ENCODE measurements at places on chromosomes 11 and 22.

GRCh38 chr11:17230867-17231851 is 23.4 kb upstream of the PIK3C2A start:
- no peak for DNase-seq

GRCh38 chr22:42273855-42274451 is 3.5 kb upstream of the TCF20 start:
- DNase-seq: no peak

DNA sequence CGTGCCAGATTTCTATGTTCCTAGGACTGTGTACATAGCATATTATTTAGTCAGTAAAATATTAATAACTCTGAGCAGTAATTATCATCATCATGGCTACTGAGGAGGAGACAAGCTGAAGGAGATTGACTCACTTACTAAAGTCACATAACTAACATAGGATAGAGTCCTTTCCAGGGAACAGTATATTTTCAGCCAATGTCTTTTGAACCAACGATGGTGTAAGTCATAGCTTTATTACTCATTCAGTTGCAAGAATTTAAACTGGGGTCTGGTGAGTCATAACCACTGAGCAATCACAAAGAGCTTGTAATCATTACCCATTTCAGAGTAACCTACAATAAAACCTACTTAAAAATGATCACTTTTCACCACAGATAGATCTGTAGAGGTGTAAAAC is 1564.8 kb upstream of the TENM4 start:
- DNase-seq: no peak

DNA sequence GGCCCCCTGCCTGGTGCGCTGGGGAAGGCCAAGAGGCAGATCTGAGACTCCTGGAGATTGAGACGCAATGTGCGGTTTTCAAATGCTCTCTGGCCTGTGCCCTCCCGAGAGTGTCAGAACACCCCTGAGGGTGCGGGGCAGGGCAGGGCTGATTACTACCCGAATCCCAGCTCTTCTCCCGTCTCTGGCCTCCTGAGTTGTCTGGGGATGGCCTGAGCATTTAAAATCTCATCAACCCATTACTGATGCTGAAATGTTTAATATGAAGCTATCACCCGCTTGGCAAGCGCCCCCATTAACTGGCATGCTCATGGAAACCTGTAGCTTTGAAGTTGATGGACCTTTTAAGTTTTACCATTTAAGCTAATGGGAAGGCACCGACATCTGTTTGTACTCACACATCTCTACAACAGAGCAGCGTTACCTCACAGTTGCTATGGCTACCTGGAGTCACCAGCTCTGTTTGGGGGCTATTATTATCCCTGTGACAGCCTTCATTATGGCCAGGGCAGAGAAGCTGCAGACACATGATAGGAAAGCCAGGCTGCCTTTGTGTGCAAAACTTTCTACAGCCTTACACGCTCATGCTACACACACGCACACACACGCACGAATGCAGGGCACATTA is 3.6 kb upstream of the MB start:
- peak; percentile 57 for DNase-seq

GRCh38 chr11:100670140-100670539 is 16.9 kb upstream of the ARHGAP42 start:
- no peak for DNase-seq

DNA sequence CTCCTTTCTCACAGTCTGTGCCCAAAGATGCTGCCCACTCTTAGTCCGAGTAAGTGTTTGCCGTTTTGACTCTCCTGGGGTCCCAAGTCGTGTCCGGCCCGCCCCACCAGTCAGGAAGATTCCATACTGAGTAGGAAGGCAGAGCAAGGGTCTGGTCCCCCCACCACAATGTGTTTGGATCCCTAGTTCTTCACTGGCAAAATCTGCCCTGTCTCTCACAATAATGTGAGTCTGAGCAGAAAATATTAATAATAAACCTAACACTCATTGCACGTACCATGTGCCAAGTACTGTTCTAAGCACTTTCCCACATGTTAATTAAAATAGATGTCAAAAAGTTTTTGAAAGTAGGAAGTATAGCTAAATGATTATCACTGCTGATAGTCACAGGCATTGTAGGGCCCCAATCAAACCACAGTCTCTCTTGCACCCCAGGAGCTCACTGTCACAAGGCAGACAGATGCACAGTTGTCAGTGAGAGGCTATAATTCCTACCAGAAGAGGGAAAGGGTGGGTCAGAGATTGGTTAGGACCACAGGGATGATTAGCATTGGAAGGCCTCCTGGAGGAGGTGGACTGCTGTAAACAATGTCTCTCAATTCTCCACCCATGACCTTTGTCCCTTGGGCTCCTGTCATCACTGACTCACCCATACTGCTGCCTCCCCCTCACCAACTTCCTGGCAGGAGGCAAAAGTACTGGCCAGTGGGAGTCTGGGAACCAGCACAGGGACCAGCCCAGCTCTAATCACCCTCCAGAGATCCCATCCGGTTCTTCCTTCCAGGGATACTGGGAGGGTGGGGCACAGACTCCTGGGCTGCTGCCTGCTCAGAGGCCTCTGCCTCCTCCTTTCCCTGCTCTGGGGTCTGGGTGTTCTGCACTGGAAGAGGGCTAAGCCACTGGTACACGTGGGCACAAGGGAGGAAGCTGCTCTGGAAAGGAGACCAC is 1.0 kb upstream of the POLD4 start:
- no peak for DNase-seq

- no peak for DNase-seq
These were observed 1296.3 kb downstream of the LRRC4C start for GRCh38 chr11:40162901-40163883.

DNA sequence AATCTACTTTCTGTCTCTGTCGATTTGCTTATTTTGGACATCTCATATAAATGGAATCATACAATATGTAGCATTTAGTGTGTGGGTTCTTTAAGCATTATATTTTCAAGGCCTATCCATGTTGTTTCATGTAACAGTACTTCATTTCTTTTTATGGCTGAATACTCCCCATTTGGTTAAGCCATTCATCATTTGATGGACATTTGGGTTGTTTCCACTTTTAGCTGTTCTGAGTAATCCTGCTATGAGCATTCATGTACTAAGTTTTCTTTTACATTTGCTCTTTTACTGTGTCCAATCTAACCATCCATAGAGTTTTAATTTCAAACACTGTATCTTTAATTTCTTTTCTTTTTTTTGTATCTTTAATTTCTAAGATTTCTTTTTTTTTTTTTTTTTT is 55.6 kb upstream of the SPTBN2 start:
- no peak for DNase-seq

GRCh38 chr11:78295991-78296930 is 107.5 kb downstream of the USP35 start:
- no peak for DNase-seq

DNA sequence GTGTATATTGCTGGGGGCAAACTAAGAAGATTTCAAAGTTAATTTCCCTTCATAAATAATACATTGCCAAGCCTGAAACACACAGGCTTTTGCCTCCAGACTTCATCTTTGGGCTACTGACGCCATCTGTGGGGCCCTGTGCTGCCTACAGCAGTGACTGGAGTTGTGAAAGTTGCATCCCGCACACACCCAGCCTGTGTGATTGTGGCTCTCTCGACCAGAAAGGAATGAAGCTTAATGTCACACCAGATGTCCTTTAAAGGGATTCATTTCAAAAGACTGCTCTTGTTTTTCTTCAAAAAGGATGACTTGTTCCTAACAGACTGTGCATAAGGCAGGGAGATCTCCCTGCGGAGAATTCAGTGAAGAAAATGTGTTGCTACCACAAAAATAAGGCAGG is 210.5 kb downstream of the FAM181B start:
- no peak for DNase-seq

- DNase-seq: no peak
These were observed 35.6 kb upstream of the DDI1 start for GRCh38 chr11:104000798-104001197.

GRCh38 chr22:46769191-46769675 is 6.8 kb downstream of the TBC1D22A start:
- no peak for DNase-seq

DNA sequence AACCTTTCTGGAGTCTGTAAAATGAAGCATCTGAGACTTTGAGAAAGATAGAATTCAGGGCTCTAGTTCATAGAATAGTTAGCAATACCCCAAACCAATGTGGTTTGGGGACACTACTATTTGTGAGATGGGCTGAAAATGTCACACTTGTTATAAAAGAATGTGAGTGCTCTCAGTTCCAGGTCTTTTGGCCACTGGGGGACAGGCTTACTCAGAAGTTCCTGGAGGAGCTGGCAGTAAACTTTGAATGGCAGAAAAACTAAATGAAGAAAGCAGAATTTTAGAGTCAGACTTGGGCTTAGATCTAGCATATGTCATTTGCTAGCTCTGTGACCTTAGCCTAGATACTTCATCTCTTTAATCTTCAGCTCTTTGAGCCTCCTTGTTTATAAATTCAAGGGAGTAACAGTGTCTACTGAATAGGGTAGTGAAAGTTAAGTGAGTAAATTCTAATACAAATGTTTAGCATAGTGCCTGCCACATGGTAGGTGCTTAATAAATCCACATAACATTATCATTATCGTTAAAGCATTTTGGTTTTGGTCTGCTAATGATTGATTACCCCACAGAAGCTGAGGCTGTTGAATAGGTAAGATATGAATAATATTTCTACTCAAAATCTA is 3.7 kb downstream of the LYVE1 start:
- no peak for DNase-seq

DNA sequence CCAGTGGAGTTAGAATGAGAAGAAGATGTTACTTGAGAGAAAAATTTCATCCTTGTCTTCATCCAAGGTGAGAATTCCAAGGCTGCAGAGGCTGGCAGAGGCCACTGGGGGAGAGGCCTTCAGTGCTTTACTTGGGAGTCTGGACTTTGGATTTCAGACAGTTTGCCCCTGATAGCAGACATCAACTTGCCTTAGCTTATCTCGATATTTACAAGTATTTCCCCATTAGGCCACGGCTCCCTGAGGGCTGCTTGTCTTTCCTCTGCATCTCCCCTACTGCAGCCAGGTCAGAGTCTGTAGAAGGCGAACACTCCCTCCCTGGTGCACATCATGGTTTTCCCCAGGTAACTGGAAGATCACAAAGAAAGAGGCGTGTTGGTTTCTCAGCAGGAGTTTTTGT is 29.9 kb upstream of the BSX start:
- no peak for DNase-seq

DNA sequence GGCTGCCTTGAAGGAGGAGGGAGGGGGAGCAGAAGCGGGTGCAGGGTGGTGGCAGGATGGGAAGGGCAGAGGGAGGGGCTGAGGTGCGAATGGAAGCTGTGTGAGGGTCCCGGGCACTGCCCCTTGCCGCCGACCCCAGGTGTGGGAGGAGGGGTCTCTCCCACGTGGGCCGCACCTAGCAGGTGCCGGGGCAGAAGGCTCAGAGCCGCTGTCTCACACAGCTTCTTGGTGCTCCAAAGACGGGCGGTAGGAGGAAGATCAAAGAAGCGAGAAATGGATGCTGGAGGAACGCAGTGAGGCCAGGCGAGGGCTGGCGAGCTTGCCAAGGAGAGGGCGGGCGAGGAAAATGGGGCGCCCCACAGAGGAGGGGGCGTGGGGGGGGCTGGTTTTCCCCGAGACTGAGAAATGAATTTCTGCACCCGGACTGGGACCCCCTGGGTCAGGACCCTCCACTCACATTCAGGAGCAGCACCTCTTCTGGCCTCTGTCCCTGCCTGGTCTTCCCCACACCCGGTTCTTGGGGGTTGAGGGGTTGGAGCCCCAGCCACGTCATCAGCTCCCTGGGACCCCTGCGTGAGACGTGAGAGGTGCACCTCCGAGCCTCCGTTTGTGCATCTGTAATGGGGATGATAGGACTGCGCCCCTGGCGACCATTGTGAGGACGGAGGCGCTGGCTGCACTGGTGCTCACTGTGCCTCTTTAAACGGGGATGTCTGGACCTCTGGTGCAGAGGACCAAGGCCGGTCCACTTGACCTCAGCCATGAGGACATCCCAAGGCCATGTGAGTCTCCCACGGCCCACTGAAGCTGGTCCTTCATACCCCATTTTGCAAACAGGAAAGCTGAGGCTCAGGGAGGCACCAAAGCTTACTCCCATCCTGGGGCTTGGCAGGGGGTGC is 16.8 kb downstream of the LSP1 start:
- peak; percentile 73 for DNase-seq

DNA sequence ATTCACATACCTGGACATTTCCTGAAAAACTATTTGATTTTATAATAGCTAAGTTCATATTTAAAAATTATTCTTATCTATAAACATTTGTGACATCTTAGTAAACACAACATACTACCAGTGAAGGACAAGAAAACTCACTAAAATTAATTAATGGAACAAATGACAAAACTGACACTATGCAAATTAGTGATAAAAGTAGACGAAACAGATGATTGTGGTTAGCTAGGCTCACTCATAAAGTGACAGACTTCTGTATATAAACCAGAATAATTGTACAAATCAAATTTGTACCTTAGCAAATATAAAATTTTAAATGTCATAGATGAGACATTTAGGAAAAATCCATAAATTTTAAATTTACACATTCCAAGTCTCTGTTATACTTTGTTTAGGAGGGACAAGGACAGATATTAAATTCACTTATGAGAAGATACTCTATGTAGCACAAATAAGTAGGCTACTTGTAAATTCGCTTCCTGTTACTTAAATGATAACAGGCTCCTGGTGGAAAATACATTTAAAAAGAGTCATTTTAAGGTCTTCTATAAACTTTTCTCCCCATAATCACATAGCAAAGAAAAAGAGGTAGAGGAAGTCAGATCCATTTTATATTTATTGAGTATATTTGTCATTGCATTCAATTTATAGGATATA is 81.2 kb downstream of the KIF18A start:
- no peak for DNase-seq

- DNase-seq: no peak
These were observed 14.8 kb downstream of the PPFIBP2 start for GRCh38 chr11:7528514-7529049.

GRCh38 chr11:42066113-42066512 is 606.7 kb upstream of the LRRC4C start:
- DNase-seq: peak; percentile 71

- no peak for DNase-seq
These were observed 37.0 kb downstream of the ARHGAP1 start for GRCh38 chr11:46663277-46663940.

- DNase-seq: no peak
These were observed 483.0 kb downstream of the MN1 start for GRCh38 chr22:27318516-27318915.

Data from Right ventricle myocardium inferior (tissue), 1 donor.